T-helper 9 cell (primary cell): ENCODE measurements at places on chromosomes 7 and 10.

DNA sequence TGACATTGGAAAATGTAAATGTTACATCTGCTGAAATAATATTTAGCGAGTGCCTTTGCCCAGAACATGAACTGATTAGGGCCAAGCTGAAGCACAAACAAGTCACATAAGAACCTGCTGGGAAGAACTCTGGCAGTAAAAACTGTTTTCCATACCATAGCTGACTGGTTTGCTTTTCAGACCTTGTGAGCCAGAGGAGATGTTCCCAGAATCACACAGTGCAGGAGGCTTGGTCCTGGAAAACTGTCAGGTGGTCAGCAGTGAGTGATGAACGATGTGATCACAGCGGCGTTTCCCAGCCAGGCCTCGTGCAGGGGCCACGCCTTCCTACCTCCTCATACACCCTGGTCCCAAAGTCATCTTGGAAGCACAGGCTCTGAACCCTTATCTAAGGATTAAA lies 164.2 kb upstream of the EEPD1 start:
- DNase-seq, result no peak

- DNase-seq, result no peak
These were observed 48.5 kb downstream of the PDIA4 start for GRCh38 chr7:148979827-148980226.

- no peak for DNase-seq
These were observed 210.2 kb upstream of the CTBP2 start for GRCh38 chr10:125370578-125370977.

DNA sequence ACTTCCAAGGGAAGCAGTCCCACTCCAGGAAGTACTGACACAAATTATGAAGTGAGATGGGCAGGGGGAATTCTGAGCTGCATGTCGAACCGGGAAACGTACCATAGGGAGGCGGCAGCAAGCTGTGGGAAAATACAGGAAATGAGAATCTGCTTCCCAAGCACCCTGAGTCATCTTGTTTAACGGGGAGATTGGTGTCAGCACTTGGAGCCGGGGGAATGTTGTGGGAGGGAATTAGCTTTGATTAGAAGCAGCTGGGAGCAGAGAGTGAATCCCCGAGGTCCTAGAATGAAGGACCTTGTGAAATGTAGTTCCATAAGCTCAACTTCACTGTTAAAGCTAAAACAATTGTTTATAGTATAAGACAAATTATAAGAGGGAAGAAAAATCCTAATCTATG lies 141.4 kb upstream of the PRKCQ start:
- no peak for DNase-seq

DNA sequence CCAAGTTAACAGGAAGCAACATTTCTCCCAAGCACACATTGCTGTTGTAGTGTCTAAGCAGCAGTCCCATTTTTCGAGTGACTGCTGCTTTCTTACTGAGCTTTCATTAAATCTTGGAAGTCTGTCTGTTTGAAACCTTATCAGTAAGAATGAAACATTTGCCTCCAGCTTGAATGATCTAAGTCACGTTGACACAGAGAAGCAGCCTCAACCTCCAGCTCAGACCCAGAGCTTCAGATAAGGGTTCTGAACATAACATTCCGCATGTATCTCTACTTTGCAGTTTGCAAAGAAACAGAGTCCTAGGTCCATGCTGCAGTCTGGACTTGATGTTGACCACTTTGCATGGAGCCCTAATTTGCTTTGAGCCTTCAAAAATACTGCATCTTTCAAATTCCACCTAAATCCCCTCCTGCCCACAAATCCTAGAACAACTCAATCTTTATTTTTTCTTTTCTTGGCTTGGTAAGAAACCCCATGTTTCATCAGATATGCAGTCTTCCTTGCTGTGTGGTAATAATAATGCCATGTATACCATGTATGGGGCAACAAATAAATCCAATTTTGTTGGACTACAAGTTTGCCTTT lies 698.7 kb upstream of the IGFBP3 start:
- DNase-seq, result no peak

DNA sequence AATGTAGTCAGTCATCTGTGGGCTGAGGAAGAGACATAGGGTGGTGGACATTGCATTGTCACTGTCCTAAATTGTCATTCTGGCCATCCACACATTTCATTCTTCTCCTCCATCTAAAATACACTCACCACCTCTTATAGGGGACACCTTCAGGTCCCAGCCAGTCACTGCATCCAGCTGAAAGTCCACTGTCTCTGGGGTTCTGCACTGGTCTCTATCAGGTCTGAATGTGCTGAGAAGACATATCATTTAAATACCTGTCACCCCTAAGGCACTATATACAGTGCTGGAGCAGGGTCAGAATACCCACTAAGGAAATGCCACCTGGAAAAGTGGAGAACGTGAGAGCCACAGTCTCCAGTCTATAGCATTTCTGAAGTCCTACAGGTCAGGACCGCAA lies 29.6 kb downstream of the SH2D4B start:
- no peak for DNase-seq

GRCh38 chr7:88401009-88401623 lies 94.4 kb upstream of the STEAP4 start:
- no peak for DNase-seq

GRCh38 chr7:104240401-104240800 lies 32.6 kb upstream of the ORC5 start:
- no peak for DNase-seq

GRCh38 chr7:141695803-141696289 lies 6.1 kb downstream of the DENND11 start:
- DNase-seq, result no peak

GRCh38 chr7:158573310-158573709 lies 14.3 kb downstream of the PTPRN2 start:
- no peak for DNase-seq

- no peak for DNase-seq
These were observed 1.2 kb upstream of the UNCX start for GRCh38 chr7:1231214-1232102.

DNA sequence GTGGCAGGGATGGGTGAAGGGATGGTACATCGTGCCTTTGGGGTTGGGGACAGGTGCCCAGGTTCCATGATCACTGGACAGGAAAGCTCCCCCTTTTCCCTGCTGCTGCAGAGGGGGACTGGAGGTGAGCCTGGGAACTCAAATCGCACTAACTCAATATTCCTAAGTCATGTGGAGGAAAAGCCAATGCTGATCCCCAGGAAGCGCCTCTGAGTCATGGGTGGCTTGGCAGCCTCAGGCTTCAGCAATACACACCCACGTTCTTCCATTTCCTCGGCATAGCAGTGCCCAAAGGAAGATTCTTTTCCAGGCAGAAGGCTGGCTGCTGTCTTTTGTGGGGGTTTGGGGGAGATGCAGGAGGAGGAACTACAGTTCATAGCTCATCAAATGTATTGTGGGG lies 165.8 kb downstream of the CCDC3 start:
- no peak for DNase-seq

DNA sequence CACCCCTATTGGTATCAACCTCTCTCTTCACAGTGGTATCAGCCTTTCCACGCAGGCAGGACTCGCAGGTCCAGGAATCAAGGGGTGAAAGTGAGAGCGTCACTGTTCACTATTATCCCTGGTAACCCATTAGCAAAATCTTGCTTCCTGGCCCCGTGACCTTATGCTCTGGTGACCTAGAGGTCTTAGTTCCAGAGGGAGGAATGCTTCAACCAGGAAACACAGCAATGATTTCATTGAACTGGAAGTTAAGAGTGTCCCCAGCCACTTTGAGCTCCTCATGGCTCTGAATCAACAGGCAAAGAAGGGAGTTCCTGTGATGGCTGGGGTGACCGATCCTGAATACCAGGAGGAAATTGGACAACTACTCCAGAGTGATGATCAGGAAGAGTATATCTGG lies 90.6 kb downstream of the CUL2 start:
- no peak for DNase-seq
